ENCODE measurements at places on chromosomes 1 and 21.

- no peak for DNase-seq
Measured at GRCh38 chr1:9139930-9140329, 11.0 kb upstream of the GPR157 start.

- no peak for DNase-seq
Measured at GRCh38 chr1:53473463-53473862, 14.3 kb downstream of the DMRTB1 start.

DNA sequence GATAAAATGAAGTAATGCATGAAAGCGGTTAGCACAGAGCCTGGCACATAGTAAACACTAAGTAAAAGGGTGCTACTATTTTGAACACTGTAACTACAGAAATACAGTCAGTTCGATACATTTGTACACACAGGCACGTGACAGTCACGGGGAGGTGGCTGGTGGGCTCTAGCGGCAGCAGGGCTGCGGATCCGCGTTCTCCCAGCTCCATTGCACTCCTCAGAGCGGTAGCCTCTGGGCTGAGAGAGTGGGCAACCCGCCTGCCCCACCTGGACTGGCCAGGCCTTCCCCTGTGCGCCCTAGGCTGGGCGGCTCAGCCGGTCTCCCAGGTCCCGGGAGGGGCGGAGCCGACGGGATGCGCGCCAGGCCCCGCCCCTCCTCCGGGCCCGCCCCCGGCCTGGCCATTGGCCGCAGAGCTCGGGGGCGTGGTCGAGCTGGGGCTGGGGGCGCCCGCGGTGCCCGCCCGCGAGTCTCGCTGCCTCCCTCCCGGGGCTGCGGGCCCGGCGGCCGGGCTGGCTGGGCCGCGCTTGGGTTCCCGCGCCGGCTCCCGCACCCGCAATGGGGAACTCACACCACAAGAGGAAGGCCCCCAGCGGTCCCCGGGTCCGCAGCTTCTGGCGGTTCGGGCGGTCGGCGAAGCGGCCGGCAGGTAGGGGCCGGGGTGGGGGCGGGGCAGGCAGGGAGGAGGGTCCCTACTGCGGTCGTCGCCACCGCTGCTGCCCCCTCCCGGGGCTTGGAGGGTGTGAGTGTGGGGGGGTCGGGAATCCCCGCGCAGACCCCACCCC lies 51.2 kb upstream of the SYNC start:
- peak; percentile 96 for DNase-seq

GRCh38 chr1:41764656-41765055 lies 154.1 kb downstream of the HIVEP3 start:
- DNase-seq = no peak

- DNase-seq = no peak
Measured at GRCh38 chr1:242030071-242030470, 31.2 kb upstream of the MAP1LC3C start.

DNA sequence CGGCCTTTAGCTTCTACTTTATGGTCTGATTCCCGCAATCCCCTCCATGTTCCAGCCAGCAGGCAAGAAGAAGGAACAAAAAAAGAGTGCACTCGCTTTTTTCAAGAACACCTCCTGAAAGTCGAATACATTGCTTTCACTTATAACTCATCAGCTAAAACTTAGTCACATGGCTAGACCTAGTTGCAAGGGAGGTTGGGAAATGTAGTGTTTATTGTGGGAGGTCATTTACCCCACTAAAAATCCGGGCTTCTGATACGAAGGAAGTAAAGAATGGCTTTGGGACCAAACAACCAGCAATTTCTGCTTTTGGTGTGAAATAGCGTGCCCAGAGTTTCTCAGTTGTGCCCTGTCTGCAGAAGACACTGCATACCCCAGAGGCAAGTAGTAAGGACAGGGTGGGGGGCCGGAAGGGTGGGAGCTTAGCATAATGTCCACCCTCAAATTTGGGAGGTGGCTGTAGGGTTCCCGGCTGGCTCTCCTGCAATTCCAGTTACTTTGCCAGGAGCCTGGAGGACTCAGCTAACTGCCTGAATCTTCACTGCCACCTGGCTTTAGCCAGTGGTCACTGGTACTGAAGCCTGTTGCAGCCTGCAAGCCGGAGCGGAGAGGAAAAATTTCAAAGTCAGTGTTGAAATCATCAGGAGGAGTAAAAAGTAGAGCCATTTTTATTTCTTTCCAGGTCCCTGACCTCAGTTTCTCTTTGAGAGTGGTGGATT lies 57.7 kb upstream of the F3 start:
- no peak for DNase-seq

DNA sequence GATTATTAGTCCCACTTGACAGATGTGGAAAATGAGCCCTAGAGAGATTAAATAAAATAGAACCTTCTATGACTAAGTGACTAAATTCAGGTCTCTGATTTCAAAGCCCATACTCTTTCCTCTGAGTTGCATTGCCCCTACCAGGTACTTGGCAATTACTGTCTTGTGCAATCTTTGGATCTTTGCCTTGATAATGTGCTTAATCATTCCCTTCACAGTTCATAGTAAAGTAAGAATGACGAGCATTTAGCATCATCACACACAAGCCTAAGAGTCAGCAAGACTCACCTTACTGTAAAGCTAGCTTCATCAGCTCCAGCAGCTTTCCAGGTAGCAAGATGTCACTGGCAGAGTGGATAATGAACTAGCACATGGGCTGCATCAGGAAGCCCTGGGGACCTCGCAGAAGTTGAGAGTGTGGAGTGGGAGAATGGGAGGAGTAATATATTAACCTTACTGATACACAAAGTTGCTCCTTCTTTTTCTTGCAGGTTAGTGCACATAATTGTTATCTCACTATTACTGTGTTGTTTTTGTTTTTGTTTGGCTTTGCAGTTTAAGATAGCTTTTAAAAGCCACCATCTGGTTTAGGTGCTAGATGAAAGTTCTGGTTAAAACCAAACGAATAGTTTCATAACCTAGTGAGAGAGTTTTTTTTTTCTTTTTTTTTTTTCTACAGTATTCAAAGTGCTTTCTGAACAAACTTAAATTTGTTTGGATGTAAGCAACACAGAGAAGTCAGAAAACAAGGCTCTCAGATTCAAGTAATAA lies 71.8 kb downstream of the PBX1 start:
- no peak for DNase-seq

GRCh38 chr1:204826970-204827369 lies 43.7 kb upstream of the NFASC start:
- DNase-seq = no peak

DNA sequence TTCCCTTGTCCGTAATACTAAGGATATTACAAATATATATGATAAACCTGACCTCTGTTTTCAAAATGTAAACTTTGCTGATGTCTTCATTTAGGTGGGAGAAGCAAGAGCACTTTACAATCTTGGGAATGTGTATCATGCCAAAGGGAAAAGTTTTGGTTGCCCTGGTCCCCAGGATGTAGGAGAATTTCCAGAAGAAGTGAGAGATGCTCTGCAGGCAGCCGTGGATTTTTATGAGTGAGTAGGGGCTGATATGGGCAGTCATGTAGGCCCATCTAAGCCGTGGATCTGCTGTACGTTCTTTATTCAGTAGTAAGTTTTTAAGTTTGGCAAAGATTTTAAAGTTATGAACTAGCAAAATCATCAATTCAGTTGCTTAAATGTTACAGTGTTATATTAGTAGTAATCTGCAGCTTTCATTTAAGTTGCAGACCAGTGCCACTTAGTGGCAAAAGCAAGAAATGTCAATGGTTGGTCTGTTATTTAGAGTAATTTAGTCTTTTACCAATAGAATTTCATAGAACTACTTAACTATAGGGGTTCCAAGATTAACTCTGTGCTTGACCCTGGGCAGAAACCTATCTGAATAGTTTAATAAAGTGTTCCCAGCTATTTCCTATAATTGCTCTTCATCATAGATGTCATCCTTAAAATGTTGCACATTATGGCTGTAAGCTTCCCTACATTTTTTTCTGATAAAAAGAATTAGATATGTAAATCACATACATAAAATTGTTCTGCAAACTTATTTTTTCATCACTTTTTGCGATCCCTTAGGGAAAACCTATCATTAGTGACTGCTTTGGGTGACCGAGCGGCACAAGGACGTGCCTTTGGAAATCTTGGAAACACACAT lies 21.3 kb downstream of the GPSM2 start:
- no peak for DNase-seq

GRCh38 chr1:229068270-229068987 lies 202.5 kb upstream of the RAB4A start:
- DNase-seq = no peak

DNA sequence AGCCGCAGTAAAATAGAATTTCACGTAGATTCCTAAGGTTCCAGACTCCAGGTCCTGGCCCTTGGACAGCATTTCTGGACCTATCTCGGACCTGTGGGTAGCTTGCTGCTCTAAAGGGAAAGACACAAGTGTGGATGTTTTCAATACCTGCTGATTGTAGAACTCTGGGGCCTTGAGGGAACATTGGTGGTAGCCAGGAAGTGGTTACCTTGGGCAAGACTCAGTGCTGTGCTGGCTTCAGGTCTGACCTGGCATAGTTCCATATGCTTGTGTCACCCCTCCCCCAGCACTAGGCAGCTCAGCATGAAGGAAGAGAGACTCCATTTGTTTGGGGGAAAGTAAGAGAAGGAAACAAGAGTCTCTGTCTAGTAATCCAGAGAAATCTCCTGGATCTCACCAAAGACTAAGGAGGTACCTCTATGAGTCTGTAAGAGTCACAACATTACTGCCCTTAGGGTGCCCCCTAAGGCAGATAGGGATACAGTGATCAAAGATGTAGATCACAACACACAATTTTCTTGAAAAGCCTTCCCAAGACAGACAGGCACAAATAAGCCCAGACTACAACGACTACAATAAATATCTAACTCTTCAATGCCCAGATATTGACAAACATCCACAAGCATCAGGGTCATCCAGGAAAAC lies 398.8 kb downstream of the TGFB2 start:
- no peak for DNase-seq

DNA sequence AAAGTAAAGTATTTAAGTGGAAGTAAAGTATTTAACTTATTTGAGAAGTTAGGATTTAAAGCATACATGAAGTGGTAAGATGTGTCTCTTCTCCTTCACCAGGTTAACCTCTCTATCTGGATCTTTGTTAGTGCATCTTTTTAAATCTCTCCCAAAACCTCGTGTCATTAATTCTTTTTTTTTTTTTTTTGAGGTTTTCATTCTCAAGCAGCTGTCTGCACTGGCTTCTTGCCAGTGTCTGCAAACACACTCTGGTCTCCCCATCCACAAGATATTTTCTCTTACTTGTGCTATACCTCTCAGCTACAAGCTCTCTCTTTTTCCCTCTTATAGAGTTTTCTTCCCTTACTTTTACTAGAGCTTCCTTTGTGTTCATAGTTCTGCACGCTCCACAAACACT lies 49.0 kb downstream of the CLDN17 start:
- no peak for DNase-seq

DNA sequence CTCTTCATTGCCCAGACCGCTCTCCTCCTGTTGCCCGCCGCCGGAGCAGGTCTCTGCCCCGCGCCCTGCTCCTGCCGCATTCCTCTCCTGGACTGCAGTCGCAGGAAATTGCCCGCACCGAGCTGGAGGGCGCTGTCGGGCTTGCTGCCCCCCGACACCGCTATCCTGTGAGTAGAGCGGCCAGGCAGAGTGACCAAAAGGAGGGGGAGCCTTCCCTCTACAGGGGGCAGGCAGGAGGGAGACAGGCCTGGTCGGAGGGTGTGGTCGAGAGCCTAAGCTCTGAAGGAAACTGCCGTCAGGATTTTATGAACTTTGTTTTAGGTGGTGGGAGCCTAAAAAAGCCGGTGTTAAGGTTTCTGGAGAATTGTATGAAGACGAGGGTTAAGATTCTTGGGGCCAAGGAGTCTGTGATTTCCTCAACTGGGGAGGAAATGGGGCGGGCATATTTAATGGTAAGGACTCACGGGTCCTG lies 517 bp downstream of the LRIG2 start:
- peak; percentile 67 for DNase-seq

DNA sequence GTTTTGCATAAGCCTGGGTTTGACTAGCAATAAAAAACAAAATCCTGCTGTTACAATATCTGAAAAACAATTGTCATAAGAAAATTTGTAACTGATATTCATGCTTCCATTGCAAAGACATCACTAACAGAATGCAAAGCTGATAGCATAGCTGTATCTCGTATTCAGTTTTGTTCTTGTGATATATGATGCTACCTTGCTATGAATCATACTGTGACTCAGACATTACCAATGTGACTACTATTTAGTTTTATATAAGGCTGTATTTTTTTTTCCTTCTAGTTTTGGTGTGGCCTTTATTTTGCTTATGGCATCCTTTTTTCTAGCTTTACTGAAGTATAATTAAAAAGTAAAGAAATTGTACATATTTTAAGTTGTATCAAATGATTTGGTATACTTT lies 1381.8 kb downstream of the MRPL39 start:
- no peak for DNase-seq

GRCh38 chr1:203528976-203529835 lies 35.3 kb downstream of the OPTC start:
- DNase-seq = no peak

DNA sequence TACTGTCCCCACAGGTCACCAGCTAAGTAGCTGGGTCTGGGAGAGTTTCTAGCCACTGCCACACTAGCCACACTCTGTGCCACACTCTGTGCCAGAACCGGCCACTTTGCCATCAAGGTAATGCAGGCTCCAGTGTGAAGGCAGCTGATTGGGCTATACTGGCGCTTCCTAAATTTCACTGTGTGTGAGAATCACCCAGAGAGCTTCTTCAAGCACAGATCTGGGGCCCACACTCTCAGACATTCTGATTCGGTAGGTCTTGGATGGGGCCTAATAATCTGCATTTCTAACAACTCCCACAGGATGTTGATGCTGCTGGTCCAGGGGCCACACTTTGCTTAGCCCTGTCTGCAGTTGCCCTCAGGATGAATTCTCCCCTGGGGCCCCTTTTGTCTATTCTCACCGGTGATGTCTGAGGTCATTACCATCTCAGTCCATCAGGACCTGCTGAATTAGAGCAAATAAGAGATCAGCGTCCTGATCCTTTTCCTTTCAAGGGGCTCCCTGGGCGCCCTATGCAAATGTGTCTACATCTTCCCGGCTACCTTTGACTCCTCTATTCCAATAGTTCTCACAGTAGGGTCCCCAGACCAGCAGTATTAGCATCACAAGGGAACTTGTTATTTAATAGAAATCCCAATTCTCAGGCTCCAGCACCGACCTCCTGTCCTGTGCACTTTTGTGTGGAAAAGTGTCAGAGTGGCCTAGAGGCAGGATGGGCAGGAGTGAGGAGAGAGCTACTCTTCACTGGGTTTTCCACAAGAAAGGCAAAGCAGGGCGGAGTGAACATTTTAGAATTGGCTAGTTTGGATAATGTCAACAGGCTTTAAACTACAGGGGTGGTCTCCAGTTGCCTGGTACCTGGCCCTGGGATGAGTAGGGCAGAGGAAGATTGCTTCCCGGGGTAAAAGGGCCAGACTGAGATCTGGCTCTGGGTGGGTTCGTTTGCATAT lies 24.7 kb upstream of the LRRN2 start:
- no peak for DNase-seq

- no peak for DNase-seq
Measured at GRCh38 chr1:67818725-67819301, 14.5 kb downstream of the GNG12 start.

GRCh38 chr21:39867198-39867650 lies at the start of gene PCP4:
Gene PCP4 (plus strand): TSS chr21:39867438. CDS start chr21:39867502, 64 bp downstream.
- no peak for DNase-seq

Data from hepatic stellate cell (primary cell).